SK-N-SH (cell line): ENCODE measurements at places on chromosomes 12 and 14. TPM values are rescaled to one million over a fixed set of nuclear protein-coding genes. Genes with fewer than 3 reads are reported as not detected.

GRCh38 chr14:36068777-36069534 lies 107.6 kb downstream of the PTCSC3 start:
- DNase-seq = no peak

DNA sequence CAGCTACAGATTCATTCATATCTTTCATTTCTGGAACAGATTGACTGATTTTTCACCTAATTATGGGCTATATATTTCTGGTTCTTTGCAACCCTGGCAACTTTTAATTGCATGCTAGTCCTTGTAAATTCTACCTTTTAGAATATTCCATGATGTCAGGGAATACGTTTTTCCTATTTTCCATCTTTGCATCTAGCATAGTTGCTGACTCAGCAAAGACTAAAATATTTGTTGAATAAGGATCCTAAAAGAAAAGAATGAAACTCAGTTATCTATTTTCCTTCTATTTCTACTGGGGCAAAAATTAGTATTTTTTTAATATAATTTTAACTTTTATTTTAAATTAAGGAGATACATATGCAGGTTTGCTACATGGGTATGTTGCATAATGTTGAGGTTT lies 438.3 kb downstream of the GXYLT1 start:
- no peak for DNase-seq

DNA sequence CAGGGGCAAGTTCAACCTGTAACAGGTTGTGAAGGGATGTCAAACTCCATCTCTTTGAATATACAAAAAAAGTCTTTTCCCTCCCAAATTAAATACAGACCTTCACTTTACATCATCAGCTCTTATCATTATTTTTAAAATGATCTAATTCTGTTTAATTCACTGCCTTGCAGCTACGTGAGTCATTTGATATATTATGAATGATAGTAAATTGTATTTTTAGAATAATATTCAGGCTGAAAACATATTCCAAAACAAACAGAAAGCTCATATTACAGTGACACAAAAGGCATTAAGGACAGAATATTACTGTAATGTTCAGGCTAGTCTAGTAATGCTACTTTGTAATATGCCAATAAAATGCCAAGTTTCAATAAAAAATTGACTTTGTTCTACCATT lies 53.3 kb downstream of the BCAT1 start:
- DNase-seq = no peak

DNA sequence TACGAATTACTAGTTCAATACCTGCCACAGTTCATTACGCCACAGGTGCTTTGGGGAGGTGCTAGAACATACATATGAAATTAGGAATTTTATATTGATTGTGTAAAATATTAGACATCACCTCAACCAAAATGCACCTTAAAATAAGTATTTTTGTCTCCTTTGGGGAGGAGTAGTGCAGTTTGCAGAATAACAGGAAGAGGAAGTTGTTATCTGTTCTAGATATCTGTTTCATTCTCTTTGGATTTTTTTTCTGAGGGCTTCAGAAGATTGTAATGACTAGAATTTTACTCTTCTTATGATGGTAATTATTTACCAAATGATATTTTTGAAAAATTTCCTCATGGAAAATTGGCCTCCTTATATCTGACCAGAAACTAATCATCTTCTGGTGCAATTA lies 9.9 kb upstream of the GYS2 start:
- no peak for DNase-seq

DNA sequence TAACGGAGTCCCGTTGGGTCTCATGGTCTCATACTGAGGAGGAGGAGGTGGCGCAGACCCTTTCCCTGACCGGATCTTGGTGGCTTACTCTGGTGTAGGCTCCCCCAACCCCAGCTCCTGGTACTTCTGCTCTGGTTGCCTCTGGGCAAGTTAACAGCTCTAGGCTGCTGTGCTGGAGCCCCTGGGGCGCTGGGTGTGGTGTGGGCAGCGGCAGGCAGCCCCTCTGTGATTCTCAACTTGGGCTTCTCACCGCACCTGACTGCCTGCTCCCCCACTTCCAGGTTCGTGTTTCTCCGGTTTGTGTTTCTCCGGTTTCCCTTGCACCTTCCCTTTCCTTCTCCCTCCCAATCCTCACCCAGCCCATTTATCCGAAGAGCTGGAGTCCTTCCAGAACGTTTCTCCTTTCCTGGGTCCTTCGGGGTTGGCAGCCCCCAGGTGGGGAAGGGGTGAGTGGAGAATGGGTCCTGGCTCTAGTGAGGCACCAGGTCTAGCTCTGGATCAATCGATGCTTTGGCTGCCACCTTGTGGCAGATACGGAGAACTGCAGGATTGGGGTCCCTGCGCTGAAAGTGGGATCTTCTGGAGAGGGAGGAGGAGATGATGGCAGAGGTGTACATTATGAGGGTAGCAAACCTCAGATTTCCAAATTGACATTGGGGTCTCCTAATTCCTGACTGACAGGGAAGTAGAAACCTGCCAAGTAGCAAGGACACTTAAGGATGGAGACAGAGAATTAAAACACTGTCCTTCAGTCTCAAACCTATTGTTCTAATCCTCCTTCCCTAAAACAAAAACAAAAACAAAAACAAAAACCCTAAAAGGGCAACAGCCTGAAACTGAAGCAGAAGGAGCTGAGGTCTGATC lies 8.3 kb downstream of the CISTR start:
- DNase-seq = peak; percentile 89

DNA sequence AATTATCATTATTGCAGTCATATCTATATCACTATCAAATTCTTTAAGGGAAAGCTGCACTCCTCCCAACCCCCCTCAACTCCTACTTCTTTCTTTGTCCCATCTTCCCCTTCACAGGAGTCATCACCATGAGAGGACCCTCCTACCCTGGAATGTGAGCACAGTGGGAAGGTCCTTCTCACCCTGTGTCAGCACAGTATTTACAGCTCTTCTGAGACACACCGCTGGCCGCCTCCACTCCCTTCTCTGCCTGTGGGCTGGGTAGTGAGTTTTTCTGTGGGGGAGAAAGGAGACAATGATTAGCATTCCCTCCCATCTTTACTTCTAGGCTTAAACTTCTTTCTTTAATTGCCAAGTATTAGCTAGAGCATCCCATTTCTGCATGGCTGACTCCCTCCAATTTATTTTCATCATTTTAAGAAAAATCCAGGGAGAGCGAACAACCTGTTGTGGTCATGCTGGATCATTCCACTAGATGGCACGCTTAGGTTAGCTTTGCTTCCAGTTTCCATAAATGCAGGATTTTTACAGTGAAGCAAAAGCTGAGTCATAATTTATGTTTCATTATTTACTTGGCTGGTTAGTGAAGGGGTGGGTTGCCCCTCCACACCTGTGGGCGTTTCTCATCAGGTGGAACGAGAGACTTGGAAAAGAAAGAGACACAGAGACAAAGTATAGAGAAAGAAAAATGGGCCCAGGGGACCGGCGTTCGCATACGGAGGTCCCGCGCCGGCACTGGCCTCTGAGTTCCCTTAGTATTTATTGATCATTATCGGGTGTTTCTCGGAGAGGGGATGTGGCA lies 188.5 kb downstream of the ALX1 start:
- peak; percentile 47 for DNase-seq

- DNase-seq = no peak
Measured at GRCh38 chr12:6387541-6387940, 3.6 kb downstream of the LTBR start.

DNA sequence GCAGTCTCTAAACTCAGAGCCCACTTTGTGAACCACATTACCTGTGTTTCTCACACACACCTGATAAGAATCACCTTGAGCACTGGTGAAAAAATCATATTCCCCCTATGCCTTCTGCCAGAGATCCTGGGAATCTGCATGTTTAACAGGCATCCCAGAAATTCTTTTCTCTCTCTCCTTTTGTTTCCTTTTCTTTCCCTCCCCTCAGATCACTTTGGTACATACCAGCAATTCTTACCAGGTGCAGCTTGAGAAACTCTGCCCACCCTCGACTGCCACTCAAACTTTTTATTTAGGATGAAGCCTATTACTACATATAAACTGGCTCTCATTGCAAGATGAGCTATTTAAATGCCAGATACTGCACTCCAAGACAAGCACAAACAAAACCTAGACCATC lies 36.0 kb downstream of the HECTD4 start:
- no peak for DNase-seq

DNA sequence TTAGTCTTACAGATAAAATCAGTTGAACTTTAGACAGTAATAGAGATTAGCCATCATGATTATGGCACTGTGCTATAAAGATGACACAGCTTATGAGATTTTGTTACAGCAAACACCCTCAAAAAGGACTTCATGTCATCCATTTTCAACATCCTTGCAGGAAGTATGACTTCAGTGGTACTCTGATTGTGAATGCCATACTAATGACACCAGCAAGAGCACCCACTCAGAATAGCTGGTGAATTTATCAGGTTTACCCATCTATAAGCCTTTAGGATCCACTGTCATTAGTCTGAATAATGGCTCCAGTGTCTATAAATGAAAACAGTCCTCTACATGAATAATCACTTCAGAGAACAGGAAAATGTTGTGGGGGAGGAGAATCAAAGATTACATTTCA lies 615.2 kb downstream of the RPS29 start:
- DNase-seq = peak; percentile 2

The HIF1A gene
- polyA plus RNA-seq = 18.9 and 20.8 TPM in 2 replicates

DNA sequence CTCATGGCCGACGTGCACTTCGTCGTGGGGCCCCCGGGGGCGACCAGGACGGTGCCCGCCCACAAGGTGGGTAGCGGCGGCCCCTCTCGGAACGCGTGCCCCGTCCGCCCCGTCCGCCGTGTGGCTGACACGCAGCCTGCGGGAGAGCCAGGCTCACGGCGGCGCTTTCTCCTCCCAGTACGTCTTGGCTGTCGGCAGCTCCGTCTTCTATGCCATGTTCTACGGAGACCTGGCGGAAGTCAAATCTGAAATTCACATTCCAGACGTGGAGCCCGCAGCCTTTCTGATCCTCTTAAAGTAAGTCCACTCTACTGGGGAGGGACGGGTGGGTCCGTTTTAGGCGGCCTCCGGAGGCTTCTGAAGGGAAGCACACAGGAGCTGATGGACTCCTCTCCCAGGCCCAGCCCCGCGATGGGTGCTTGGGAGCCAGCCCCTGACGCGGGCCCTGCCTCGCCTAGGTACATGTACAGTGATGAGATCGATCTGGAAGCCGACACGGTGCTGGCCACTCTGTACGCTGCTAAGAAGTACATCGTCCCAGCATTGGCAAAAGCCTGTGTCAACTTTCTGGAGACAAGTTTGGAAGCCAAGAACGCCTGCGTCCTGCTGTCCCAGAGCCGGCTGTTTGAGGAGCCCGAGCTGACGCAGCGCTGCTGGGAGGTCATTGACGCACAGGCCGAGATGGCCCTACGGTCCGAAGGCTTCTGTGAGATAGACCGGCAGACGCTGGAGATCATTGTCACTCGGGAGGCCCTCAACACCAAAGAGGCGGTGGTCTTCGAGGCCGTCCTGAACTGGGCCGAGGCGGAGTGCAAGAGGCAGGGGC lies 1.1 kb downstream of the BTBD6 start:
- peak; percentile 68 for DNase-seq

GRCh38 chr12:111094157-111095010 lies 174.0 kb upstream of the MYL2 start:
- DNase-seq = no peak

DNA sequence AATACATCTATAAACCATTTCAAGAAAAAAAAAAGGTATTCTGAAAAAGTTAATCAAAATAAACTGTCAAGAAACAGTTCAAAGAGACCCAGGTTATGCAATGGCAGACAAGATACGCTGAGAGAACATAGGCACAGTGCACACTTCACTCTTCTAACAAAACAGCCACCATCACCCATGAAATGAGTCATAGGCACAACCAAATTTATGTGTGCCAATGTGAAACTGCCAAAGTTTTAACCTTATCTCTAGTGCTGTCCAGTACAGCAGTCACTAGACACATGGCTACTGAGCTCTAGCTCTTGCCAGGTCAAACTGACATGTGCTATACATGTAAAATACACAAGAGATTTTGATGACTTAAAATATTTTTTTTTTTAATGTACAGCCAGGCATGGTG lies 1.4 kb downstream of the CEP128 start:
- no peak for DNase-seq

DNA sequence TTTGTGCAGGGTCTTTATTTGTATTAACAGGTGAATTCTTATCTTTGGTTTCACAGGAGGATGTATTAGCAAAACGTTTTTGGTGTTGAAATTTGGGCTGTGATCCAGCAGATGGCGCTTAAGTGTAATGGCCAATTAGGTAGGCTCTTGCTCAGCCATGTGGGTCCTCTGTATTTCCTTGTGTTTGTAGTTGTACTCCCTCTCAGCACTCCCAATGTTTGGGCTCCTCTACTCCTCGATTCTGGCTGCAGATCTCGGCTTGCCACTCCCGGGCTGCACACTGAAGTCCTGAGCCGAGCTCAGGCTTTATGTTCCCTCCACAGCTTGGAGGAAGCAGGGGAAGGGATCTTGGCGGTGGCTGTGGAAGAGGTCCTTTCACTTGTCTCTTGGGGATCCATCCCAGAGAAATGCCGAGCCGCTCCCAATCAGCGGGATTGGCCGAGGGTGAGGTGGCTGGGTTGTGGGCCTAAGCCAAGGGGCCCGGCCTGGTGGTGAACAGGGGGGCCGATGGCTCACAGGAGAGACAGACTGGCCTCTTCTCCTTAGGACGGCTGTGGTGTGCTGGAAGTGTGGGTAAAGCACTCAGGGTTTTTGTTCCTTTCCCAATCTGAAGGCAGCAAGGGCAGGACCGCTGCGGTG lies 133.7 kb downstream of the AEBP2 start:
- DNase-seq = peak; percentile 15

GRCh38 chr12:121259074-121259473 lies 37.4 kb downstream of the CAMKK2 start:
- no peak for DNase-seq
